ENCODE measurements at places on chromosomes 1 and 21.
A peak's percentile ranks its signal among the peaks of the same experiment; 100 is the strongest.

- DNase-seq, result no peak
Observed at GRCh38 chr21:36155603-36156338, 853 bp upstream of the DOP1B start.

DNA sequence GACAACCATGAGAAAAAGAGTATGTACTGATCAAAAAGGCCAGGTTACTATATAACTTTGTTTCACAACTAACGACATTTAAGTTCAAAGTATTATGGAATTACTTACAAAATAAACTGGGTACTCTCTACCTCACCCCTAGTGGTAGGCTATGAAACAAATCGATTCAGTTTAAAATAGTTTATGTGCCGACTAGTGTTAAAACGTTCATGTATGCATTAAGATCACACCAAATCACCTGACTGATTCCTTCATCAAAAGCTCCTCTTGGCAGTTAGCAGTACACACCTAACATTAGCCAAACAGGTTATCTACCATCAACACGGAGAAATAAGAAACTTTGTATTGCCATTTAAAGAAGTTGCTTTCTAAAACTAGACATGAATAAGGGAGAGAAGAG is 137.1 kb downstream of the AKT3 start:
- no peak for DNase-seq

DNA sequence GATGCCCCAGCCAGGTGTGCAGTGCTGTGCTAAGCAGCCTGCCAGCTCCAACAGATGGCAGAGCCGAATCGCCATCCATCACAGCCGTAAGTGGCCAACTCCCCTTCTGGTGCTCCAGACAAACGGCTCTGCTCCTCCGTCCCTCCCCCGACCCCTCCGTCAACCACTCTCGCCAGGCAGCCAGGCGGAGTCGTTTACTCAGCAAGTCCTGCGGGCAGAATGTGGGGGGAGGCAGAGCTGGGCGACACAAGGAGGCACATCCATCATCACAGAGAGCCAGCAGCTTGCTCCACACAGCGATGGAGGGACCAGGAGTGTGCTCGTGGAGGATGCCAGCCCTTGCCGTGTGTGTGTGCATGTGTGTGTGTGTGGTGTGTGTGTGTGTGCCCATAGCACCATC is 206.6 kb upstream of the GRIK3 start:
- no peak for DNase-seq

GRCh38 chr1:202818819-202819218 is 8.1 kb downstream of the PCAT6 start:
- no peak for DNase-seq

DNA sequence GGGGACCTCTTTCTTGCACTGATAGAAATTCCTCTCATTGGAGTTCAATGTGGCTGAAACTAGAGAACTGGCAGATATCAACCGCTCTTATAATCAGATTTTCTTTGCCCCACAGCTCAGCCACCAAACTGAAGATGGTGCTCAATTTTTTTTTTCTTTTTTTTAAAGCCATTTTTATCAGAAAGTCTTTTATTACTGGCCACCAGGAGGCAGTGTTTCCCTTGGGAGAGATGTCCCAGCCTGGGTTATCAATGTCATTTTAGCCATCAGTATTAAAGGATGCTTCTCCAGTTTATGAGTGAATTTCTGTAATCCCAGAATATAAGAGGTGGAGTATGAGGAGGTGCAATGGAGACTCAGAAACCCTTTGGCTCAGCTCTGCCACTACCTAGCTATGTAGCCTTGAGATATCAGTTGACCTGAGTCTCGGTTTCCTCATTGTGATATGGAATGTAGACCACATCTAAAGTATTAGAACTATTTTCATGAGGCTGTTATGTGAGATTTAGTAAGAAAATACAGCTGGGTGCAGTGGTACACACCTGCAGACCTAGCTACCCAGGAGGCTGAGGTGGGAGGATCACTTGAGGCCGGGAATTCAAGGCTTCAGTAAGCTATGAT is 27.6 kb downstream of the CD244 start:
- peak; percentile 40 for DNase-seq

DNA sequence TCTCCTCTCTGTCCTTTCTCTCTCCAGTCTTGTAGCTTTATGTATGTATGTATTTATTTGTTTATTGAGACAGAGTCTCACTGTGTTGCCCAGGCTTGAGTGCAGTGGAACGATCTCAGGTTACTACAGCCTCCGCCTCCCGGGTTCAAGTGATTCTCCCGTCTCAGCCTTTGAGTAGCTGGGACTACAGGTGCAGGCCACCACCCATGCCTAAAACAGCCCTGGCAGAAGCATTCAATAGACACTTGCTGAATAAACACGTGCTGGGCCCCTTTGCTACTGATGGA is 2.5 kb downstream of the KIAA2013 start:
- no peak for DNase-seq

DNA sequence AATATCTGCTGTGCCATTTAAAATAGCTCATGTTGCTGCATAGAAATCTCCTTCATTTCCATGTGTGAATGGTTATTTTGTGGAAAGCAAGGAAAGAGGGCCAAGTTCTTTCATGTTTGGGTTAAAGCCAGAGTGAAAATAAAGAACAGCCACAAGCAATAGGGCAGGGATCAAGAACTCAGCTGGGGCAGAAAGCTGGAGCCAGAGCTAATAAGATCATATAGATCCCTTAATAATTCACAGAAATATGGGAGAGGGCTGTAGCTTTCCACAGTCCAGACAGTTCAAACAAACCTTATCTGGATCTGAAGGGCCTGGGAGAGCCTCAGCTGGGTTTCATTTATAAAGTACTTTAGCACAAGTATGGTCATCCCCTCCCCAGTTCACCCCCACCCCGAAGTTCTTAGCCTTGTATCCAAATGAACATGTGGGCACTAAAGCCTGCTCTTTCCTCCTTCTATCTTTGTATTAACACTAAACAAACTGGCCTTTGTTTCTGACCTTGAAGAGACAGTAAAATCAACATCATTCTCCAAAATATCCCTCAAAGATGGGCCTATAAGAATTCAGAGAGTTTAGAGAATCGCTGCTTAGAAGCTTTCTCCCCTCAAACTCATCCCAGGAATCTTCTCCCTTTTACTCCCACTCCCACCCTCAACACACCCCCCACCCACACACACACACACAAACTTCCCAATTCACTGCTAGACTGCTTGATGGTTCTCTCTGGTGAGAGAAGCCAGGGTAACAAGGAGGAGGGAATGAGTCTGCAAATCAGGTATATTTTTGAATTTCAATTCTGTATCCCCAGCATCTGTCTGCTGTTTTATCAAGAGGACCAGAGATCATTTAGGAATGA is 41.7 kb downstream of the UTP25 start:
- DNase-seq, result no peak

DNA sequence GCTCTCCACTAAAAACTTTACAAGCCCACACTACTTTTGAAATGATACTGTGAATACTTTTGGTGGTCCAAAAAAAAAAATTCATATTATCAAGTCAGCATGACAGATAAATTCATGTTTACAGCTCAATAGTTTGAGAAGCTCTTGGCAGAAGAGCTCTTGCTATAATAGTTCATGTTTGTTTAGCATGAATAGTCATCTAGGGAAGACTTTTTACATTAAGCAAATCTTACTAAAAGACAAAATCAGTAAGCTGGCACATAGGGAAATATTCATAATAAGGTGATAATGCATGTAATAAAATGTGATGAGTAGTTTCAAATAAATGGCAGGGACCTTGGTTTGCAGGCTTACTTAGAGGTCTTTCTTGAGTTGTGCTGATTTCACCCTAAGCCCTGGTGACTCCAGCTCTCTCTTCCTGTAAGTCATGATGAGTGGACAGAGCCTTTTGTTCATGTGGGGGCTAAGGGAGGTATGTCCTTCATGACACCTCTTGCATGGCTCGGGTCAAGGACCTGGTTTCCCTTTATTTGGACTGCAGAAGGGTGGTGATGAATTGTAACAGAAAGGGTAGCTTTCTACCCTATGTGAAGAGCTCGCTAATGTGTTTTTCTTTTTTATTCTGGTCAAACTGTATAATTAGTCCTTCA is 166.7 kb downstream of the GABPA start:
- DNase-seq, result no peak

DNA sequence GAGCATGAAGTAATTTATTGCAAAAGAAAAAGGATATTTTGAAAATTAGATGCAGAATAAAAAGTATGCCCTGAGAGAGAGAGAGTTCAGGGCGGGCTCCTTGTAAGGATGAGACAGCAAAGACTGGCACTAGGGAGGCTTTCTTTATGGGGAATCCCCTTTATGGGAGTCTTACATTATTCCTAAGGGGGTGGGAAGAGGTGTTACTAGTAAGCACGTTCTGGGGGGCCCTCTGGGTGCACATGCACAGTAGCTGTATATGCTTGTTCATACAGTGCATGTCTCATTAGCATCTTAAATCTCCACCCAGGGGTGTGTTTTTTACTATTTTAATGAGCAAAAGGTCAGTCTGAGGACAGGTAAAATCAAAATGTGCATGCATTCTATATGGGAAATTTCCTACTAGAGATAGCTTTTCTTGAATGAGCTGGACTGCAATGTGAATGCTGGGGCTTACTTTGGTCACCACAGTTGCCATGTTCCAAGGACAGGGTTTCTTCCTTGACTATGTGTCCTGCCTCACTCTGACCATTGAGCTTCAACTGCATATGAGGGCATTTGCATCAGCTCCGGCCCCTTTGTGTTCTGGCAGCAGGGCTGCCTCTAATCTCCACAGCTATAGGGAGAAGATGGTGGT is 614.1 kb downstream of the NUF2 start:
- DNase-seq, result no peak

GRCh38 chr1:87356591-87356990 is 27.9 kb downstream of the LMO4 start:
- no peak for DNase-seq

DNA sequence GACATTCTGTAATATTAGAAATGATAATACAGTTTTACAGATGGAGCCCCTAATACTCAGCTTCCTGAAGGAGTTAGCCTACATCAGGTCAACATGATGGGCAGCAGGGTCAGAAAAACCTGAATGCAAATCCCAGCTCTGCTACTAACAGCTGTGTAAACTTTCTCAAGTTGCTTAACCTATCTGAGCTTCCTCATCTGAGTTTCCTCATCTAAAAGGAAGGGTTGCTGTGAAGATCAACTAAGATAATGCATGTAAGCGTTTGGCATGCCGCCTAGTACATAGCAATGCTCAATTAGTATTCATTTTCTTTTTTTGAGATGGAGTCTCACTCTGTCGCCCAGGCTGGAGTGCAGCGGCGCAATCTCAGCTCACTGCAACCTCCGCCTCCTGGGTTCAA is 18.4 kb upstream of the DESI2 start:
- DNase-seq, result no peak

DNA sequence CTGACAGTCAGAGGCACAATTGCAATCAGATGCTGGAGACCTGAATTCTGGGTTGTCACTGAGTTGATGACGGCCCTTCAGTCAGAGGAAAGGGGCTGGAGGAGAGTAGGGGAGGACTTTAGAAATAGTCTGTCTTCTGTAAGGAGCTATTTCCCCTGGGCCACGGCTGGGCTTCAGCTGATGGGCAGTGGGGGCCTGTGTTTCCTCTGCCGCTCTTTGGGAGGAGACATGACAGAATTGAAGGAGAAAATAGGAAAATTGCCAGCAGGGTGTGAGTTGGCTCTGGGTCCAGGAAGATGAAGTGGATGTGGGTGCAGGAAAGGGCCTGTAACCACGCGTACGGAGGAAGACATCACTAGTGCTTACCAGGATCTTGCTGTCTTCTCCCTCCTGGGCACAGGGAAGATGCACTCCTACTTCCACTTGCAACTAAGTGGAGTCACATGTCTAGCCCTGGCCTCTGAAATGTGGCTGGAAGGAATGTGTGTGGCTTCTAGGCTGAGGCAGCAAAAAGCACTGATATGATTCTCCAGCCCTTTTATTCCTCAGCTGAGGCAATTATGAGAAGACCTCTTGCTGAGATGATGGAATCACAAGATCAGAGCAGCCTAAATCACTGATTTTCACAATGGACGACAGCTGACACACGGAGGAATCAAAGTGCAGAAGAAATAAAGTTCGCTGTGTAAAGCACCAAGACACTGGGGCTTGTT is 250.0 kb downstream of the GRIK3 start:
- no peak for DNase-seq

DNA sequence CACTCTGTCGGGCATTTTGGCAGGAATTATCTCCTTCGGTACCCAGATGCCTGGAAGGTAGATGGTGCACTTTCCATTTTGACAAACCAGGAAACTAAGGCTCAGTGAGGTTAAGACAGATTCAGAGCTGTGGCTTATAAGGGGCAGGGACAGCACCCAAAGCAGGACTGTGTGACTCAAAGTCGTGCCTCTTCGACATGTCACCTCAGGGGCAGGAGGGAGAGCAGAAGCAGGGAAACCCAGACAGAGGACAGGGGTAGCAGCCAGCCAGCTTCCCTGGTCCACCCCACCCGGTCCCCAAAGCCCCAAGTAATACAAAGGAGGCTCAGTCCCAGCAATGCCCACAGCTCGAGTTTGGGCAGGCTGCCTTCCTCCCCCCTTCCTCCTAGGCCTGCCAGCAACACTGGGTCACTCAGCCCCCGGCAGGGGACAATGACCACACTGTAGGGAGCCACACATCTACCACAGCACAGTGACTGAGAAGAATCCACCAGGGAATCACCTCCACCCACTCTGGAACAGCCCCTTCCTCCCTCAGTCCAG is 2.5 kb downstream of the RHOC start:
- DNase-seq, result peak; percentile 61

GRCh38 chr1:108502138-108502537 is 52.0 kb downstream of the NBPF6 start:
- DNase-seq, result no peak

- DNase-seq, result no peak
Observed at GRCh38 chr1:22229379-22229778, 86.5 kb upstream of the WNT4 start.

- DNase-seq, result no peak
Observed at GRCh38 chr21:43727519-43728153, 8.7 kb downstream of the PDXK start.

DNA sequence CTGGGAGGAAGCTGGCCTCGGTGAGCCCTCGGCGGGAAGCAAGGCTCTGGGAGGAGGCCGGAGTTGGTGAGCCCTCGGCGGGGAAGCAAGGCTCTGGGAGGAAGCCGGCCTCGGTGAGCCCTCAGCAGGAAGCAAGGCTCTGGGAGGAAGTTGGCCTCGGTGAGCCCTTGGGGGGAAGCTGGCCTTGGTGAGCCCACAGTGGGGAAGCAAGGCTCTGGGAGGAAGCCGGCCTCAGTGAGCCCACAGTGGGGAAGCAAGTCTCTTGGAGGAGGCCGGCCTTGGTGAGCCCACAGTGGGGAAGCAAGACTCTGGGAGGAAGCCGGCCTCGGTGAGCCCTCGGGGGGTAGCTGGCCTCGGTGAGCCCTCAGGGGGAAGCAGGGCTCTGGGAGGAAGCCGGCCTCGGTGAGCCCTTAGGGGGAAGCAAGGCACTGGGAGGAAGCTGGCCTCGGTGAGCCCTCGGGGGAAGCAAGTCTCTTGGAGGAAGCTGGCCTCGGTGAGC is 36.0 kb downstream of the KRTAP10-1 start:
- DNase-seq, result no peak
